ENCODE measurements at places on chromosomes 3 and 15. TPM values are rescaled to one million over a fixed set of nuclear protein-coding genes. Genes with fewer than 3 reads are reported as not detected.

GRCh38 chr15:89899951-89900567 lies 6.3 kb upstream of the AP3S2 start:
- no peak for DNase-seq

MEX3B gene
- 12.3 TPM for polyA plus RNA-seq

- no peak for DNase-seq
Measured at GRCh38 chr3:105422645-105423044, 55.9 kb downstream of the ALCAM start.

PLOD2 gene
- 90.6 TPM for polyA plus RNA-seq

GRCh38 chr15:71116942-71117341 lies 1.7 kb downstream of the THSD4 start:
- no peak for DNase-seq

DNA sequence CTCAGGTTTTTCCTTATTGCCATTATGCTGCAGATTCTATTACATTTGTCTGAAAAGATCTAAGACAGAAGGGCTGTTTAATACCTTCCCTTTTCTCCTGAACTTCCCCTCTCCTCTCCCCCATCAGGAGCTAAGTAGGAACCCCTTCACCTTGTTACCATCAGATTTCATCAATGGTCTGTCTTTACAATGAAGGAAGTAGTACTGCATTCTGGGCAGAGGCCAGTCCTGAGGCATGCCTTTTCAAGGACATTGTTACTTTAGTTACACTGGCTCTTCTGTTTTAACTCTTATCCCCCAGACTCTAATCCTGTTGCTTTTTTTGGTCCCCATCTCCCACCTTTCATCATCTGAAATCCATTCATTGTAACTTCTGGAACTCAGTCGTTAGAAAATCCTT lies 8.1 kb downstream of the CTNNB1 start:
- DNase-seq, result no peak

GRCh38 chr3:140769951-140770350 lies 92.1 kb downstream of the TRIM42 start:
- DNase-seq, result no peak

All from right lung (tissue), 10 donors.